ENCODE measurements at places on chromosomes 5 and 9. TPM values are rescaled to one million over a fixed set of nuclear protein-coding genes. Genes with fewer than 3 reads are reported as not detected.

Gene ADCY2
- not detected for total RNA-seq

Gene ZNF883
- total RNA-seq = 0.53 TPM

Gene OTULIN
- 36.8 TPM for total RNA-seq

Gene GPR150
- total RNA-seq = 0.29 TPM

Gene SPAAR
- total RNA-seq = 17.7 TPM

Gene PCDHGA5
- 0.72 TPM for total RNA-seq

Gene ABCA1
- 5.4 TPM for total RNA-seq

Gene PRUNE2
- 29.1 TPM for total RNA-seq

Gene HSPA9
- total RNA-seq = 359 TPM

Gene IGFBPL1
- 0.29 TPM for total RNA-seq

Gene PNPLA7
- 0.22 TPM for total RNA-seq

Gene DBH
- not detected for total RNA-seq

Gene STING1
- total RNA-seq = 92.9 TPM

Gene TEX53
- not detected for total RNA-seq

Gene HRH2
- not detected for total RNA-seq

Gene KIF24
- total RNA-seq = 7.3 TPM

Gene SCGB3A2
- not detected for total RNA-seq

Gene SLCO6A1
- not detected for total RNA-seq

Gene HTR4
- total RNA-seq = 0.07 TPM

Gene CD274
- 27.0 TPM for total RNA-seq

Gene PTPRD
- 1.6 TPM for total RNA-seq

Gene MLANA
- not detected for total RNA-seq

Gene NOTCH1
- 138 TPM for total RNA-seq

Measured in thoracic aorta endothelial cell (primary cell).